Iris pigment epithelial cell (primary cell): ENCODE measurements at places on chromosomes 4 and X.

- DNase-seq = no peak
These were observed 57.4 kb downstream of the CCSER1 start for GRCh38 chr4:90184560-90184959.

DNA sequence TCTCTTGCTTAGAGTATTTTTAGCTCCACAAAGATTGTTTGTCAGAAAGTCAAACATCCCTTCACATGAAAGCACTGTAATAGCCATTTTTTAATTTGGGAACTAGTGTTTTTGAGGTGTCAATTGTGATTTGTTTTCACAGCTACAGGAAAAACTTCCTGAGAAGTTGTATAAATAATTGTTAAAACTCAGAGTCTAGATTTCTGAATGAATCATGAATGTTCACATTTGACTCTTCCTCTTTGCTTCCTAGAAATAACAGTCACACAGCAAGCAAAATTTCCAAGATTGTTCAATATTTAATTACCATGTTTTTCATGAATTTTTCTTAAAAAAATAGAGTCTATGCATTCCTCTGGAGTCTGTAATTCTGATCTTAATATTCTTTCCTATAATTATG is 156.9 kb upstream of the SLC7A11 start:
- no peak for DNase-seq

GRCh38 chrX:20596856-20597255 is 330.1 kb upstream of the RPS6KA3 start:
- no peak for DNase-seq

DNA sequence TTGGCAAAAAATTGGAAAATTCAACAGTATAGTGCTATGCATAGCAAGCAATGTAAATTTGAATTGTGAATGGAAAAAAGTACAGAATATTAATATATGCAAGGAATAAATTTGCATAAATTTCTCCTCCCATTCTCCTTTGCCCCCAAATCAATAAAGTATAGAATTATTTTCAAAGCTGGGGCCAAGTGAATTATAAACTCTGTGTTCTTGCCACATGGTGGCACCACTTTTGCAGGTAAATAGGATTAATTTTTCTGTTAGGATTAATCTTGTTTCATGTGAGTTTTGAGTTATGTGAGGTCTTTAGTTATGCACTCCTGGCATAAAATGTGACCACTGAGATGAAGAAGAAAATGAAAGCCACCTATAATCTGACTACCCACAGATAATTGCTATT is 19.9 kb downstream of the COPS4 start:
- DNase-seq = peak; percentile 18

- DNase-seq = no peak
These were observed 159.2 kb downstream of the ADGRL3 start for GRCh38 chr4:61359301-61359700.

GRCh38 chrX:134735015-134735414 is 76.7 kb upstream of the PLAC1 start:
- DNase-seq = no peak

GRCh38 chrX:8607326-8607725 is 124.6 kb downstream of the ANOS1 start:
- DNase-seq = peak; percentile 27

DNA sequence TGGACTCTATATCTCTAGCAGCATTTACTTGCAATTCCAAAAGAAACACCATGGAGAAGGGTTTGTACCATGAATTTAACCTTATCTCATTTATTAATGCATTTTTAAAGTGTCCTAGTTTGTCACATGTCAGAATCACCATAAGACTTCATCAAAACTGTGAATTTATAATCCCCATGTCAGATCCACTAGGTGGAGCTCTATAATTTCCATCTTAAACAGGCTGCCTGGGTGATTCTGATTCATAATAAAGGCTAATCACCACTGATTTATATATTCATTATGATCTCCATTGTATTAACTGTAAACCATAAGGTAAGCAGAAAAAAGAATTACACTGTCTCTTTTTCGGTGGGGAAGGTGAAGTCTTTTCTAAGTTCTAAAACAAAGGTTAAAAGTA is 4.0 kb downstream of the TCEAL2 start:
- peak; percentile 18 for DNase-seq

GRCh38 chrX:44778254-44778653 is 65.6 kb upstream of the DUSP21 start:
- DNase-seq = no peak

DNA sequence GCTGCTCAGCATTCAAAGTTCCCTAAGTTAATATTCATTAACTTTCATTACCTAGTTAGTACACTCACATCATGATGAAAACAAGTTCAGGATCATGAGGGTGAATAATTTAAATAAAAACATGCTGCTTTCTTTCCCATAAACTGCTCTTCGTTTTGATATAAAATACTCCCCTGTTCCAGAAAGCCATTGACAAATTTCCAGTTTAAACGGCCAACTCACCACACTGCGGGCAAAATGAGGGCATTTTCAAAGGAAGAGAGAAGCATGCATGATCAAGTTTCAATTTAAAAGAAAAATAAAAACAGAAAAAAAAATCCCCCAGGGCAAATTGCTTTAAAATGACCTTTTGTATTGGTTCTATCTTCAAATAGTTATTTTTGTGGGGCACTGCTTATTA is 69.6 kb downstream of the EPHA5 start:
- no peak for DNase-seq

GRCh38 chrX:116806288-116806802 is 343.6 kb upstream of the CT83 start:
- DNase-seq = no peak

GRCh38 chr4:6763330-6763851 is 19.1 kb upstream of the KIAA0232 start:
- DNase-seq = no peak

DNA sequence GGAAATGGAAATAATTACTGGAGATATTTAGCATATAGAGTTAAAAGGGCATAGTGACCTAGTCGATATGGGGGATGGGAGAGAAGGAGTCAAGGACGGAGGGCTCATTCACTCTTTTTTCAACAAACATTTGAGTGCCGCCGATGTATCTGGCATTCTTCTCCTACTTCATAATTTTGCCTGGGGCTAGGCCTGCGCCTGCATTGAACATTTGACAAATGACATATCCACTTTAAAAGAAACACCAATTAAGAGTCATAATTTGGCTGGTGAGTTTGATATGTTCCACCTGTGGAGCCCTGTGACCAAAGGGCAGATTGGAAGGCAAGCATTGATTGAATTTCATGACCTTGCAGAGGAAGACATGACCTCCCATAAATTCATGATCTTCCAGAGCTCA is 2.6 kb upstream of the GPC3 start:
- DNase-seq = no peak

GRCh38 chr4:60396341-60397049 is 803.6 kb upstream of the ADGRL3 start:
- no peak for DNase-seq

DNA sequence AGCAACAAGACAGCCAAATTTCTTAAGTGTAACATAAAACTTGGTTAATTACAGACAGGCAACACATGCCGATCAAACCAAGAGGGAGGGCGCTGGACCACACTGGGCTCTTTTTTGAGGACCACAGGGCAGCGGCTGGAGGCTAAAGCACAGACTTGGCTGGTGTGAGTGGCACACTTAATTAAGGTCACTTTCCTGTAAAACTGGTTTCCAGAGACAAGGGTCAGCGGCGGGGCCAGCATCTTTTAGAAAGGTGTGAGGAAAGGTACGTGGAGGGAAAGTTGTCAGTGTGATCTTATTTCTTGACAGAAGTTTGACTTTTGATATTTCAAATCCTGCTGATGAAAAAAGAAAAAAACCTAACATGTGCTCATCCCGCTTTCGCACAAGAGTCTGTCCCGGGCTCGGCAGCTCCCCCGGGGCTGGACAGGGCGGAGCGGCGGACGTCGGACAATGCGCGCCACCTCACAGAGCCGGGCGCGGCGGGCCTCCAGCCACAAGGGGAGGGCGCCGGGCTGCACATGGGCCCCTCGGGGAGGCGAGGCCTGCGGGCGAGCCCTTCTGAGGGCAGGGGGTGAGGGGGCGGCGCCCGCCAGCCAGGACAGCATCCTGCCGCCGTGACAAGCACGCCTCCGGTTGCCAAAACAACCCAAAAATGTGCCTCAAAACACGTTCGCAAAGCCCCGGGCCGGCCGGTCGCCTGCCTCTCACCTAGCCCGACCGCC is 660 bp upstream of the HSPA4L start:
- peak; percentile 40 for DNase-seq

DNA sequence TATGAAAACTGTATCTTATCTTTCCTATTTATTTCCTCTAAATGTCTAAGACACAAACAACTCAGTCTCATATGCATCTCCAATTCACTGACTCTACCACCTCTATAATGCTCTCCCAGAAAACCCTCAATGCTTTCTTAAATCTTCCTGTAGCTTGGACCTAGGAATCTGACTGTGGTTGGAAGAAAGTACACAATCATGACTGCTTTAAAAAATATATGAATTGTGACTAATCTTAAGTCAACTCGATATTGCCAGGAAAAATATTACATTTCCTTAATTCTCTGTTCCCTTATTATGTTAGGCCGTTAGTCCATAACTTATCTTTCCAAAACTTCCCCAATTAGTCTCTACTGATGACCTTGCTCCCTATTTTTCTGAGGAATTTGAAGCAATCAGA is 87.0 kb downstream of the SPCS3 start:
- DNase-seq = no peak

DNA sequence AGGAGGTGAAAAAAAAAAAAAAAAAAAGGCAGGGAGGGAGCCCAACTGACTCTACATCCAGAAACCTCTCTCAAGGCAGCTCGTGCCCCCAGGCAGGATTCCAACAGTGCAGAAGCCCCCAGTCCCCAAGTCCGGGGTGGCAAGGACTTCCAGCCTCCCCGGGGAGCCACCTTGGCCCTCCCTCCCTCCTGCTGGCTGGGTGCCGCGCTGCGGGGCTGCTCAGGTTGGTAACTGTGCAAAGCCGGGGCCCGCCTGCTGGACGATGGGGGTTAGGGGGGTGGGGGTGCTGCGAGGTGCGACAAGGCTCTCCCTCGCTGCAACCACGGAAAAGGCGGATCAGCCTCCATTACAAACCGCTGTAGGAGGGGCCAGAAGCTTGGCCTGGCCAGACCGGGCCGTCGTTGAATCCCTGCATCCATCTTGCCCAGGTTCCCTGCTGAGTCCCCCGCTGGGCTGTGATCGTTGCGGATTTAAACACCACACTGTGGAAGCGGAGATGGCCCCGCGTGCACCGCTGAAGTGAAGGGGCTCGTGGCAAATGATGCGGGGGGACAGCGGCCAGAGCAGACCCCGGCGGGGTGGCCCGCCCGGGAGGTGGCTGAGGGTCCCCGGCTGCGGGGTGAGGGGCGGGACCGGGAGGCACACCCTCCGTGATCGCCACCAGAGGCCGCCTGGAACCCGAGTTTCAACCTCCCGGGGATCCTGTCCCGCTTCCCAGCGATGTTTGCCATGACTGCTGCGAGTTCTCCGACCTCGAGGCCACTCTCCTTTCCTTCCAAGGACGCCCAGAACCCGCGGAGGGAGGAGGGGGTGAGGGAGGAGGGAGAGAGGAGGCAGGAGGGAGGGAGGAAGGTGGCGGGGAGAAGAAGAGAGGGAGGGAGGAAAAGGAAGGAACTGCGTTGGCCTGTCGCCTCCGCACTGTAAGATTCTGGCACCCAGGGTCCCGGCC is 58.0 kb upstream of the DDX3X start:
- DNase-seq = peak; percentile 44

GRCh38 chrX:101263766-101264165 is 27.4 kb downstream of the TAF7L start:
- DNase-seq = no peak

GRCh38 chrX:137567682-137568232 is 1.8 kb downstream of the ZIC3 start:
- DNase-seq = no peak

DNA sequence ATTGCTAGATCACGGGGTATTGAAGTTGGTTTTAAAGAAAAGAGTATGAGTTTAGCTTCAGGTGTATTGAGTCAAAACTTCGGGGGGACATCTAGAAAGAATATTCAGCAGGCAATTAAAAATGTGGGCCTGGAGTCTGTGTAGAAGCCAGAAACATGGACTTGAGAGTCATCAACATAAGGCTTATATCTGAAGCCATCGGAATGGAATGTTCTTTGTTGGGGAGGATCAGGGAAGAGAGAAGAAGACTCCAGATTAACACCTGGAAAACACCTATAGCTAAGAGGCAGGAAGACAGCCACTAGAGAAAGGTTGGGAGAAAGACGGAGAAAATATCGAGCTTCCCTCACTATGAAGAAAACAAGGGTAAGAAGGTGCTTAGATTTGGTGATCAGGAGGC is 69.5 kb downstream of the BEND2 start:
- DNase-seq = no peak

GRCh38 chrX:13463608-13464007 is 105.8 kb upstream of the EGFL6 start:
- peak; percentile 95 for DNase-seq

GRCh38 chr4:41256740-41257256 is at the start of gene UCHL1:
Gene UCHL1, plus strand, starts transcription at chr4:41256928. Its CDS starts 49 bp downstream, at chr4:41256977.
- peak; percentile 96 for DNase-seq

- no peak for DNase-seq
These were observed 37.5 kb downstream of the HERC3 start for GRCh38 chr4:88629826-88630225.

- DNase-seq = peak; percentile 63
These were observed 10.7 kb downstream of the MED12 start for GRCh38 chrX:71128915-71129765.

GRCh38 chr4:98710831-98711230 is 52.4 kb upstream of the TSPAN5 start:
- peak; percentile 46 for DNase-seq

- peak; percentile 26 for DNase-seq
These were observed 18.7 kb downstream of the SETD7 start for GRCh38 chr4:139537292-139537691.

DNA sequence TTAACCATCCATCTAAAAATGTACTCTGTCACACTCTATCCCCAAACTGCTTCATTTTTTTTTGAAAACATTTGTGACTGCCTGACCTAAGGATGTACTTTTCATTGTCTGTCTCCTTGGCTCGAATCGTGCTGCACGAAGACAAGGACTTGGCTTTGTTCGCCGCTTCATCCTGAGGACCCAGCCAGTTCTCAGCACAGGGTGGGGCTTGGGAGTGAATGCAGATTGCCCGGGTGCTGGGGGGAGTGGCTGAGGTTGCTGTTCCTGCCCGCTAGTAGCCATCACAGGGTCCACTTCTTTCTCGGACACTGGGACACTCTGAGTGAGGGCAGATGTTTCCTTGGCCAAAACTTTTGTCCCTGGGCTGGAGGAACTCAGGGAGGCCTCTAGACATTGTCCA is 70.1 kb upstream of the CLCN4 start:
- no peak for DNase-seq

DNA sequence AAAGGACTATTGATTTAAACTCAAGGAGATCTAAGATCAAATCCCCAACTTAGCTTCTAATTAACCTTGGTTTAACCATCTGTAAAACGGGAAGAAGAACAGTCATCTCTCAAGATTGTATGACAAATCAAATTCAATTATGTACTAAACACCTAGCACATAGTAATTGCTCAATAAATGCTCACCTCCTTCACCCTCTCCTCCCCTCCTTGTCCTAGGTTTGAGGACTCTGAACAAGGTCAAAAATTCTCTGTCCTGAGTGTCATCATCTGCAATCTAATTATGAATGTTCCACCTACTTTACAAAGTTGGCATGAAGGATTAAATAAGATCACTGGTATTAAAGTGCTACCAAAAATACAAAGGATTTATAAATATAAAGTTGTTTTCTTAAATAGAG is 320.1 kb upstream of the PPARGC1A start:
- no peak for DNase-seq
